Cortex of kidney (tissue), 1 donor: ENCODE measurements at places on chromosomes 11 and 22.

DNA sequence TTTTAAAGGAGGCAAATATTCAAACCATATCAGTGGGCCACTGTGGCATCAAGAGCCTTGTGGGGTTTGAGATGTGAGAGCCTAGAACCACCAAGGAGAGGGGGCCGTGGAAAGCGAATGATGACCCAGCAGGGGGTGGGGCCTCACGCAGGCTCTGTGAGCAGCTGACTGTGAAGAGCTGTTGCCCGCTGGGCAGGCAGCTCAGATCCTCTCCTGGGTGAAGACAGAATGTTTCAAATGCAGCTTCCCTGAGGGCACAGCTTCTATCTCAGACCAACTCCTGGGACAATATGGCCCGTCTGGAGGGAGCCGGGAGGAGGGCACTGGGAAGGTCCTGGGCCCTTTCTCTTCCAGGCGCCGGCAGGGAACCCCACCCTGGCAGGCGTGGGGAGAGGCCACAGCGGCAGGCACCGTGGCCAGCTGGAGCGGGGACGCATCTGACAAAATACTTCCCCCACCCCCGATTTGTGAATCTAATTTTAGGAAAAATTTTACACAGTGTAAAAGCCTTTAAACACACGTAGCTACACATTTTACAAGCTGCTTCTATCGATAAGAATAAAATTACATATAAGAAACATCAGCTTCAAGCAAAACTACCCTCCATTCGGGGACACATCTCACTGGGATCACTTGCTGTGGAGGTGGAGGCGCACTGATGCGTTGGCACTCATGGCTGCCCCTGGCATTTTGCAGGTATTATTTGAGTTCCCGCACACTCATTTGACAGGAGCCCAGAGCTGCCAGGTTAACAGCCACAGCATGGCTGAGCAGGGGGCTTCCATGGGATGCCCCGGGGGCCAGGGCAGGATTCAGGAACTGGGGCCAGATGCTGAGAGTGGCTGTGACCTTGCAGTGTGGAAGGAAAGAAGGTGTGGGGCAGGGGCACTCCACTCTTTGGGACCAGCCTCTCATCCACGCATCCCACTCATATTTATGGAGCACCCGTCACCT lies 40.3 kb downstream of the PARVG start:
- no peak for DNase-seq

- DNase-seq, result no peak
These were observed 45.9 kb upstream of the CTSC start for GRCh38 chr11:88383447-88383846.

DNA sequence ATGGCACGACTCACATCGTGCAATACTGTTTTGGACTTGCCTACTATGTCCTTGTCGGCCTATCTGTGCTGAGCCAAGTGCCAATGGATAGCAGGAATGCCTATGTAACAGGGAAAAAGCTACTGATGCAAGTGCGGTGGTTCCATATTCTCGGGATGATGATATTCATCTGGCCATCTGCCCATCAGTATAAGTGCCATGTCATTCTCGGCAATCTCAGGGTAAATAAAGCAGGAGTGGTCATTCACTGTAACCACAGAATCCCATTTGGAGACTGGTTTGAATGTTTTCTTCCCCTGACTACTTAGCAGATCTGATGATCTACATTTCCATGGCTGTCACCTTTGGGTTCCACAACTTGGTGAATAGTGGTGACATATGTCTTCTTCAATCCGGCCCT lies 20.1 kb downstream of the OOSP3 start:
- no peak for DNase-seq

- DNase-seq, result no peak
These were observed 709.7 kb downstream of the NTM start for GRCh38 chr11:132080127-132080526.

DNA sequence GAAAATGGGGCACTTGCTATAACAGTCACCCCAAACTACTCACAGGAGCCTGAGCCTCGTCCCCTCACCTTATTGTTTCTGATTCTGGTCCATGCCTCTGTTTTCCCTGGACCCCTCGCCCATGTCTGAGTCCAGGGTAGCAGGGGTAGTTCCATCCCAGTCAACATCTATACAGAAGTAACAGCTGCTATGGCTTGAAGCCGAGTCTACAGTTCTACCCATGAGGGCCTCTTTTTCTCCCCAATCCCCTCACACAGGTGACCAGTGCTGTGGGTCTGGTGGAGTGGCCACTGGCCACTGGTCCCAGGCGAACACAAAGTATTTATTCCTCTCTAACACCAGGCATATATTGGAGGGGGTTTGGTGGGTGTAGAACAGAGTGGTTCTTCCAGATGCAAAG lies 116.4 kb downstream of the ZNF280B start:
- DNase-seq, result no peak

DNA sequence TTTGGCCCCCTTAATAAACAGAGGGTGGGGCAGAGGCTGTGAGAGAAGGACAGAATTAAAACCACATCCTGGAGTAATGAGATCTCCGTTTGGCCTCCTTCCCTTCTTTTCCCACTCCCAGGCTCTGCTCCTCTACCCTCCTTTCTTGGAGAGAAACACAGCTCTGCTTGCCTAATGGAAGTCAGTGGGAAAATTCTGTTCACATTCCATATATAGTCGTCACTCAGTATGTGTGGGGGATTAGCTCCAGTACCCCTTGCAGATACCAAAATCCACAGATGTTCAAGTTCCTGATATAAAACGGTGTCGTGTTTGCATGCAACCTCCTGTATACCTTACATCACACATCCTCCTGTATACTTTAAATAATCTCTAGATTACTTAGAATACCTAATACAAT lies 37.6 kb upstream of the THY1 start:
- DNase-seq, result no peak

DNA sequence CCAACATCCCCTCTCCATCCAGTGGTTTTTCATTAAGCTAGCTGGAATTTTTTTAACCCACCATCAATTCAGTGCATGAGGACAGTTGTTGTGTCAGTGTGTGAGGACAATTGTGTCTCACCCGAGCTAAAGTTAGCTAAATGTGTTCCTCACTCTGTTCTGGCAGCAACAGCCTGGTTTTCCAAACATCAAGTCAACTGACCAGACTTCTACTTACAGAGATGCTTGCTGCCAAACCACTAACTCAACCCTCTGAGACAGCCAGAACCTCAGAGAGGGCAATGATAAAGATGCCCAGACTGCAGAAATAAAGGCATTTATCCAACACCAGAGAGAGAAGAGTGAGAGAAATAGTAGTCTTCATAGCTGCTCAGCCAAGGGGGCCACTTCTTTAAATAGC lies 6.7 kb downstream of the PAMR1 start:
- DNase-seq, result no peak

GRCh38 chr11:39725081-39725480 lies 1734.4 kb downstream of the LRRC4C start:
- DNase-seq, result no peak

- no peak for DNase-seq
These were observed 58.1 kb downstream of the PPFIA1 start for GRCh38 chr11:70328556-70328955.

- DNase-seq, result no peak
These were observed 312.5 kb upstream of the PDGFD start for GRCh38 chr11:104476454-104476853.

- DNase-seq, result no peak
These were observed 39.0 kb downstream of the RRAS2 start for GRCh38 chr11:14320020-14320419.

DNA sequence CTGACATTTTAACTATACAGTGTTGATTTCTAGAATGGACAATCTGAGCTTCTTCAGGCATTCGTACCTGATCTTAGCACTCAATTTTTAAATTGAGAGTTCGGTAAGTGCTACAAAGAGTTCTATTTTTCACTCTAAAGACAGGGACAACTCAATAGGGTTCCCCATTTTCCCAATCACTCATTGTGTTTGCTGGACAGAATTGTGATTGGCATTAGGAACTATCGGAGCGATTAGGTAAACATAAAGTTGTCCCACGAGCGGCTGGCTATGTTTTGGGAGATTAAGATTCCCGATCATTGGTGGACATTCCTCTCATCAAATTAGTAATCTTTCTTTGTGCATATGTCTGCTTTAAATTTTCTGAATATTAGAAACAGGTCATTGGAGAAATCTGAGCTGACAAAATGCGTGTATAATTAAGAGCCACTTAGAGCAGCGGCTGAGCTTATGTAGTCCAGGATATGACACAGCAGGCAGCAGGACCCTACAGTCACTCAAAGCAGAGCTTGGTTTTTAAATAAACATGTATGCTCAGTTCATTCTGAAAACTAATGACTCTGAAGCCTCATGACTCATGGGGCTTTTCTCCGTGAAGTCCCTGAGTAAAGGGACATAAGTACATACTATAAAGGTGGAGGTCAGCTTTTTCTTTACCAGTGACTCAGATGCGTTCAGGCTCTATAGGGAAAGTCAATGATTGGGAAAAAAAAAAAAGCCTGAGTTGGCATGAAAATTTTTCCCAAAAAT lies 109.4 kb downstream of the GRIA4 start:
- DNase-seq, result no peak

DNA sequence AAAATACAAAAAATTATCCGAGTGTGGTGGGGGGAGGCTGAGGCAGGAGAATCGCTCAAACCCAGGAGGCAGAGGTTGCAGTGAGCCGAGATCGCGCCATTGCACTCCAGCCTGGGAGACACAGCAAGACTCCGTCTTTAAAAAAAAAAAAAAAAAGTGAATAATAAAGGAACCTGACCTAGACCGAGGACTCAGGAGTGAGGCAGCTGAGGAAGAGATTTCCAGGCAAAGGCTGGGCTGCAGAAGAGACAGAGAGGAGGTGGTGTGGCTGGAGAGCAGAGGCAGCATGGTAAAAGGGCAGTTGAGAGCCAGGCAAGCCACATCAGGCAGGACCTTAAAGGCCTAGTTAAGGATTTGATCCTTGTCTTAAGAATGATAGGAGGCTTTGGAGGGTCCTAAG lies 28.4 kb upstream of the SMCO4 start:
- no peak for DNase-seq

GRCh38 chr11:8593455-8593854 lies 573 bp downstream of the STK33 start:
- DNase-seq, result no peak

GRCh38 chr11:111911563-111912401 lies at the start of gene CRYAB:
Gene CRYAB, minus strand, starts transcription at chr11:111911770. Its CDS starts 46 bp downstream, at chr11:111911724.
- DNase-seq, result peak; percentile 25

- DNase-seq, result no peak
These were observed 831.5 kb downstream of the TBC1D22A start for GRCh38 chr22:47593911-47594311.

DNA sequence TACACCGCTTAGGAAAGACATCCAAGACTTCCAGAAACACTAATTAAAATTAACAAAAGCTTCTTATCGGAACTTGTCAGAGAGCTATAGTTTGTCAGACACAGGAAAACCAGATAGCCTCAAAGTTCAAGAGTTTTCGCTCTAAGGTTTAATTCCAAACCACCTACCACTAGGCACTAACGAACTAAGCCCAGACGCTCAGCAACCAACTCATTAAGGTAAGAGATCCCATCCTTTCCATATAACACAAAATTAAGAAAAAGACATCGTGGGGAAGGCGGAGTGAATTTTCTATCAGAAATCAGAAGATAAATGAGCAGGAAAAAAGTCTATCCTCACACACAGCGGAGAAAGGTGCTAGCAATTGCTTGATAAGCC lies 382 bp downstream of the IMMP1L start:
- DNase-seq, result no peak

- no peak for DNase-seq
These were observed 131.6 kb upstream of the B3GAT1 start for GRCh38 chr11:134543645-134544044.

DNA sequence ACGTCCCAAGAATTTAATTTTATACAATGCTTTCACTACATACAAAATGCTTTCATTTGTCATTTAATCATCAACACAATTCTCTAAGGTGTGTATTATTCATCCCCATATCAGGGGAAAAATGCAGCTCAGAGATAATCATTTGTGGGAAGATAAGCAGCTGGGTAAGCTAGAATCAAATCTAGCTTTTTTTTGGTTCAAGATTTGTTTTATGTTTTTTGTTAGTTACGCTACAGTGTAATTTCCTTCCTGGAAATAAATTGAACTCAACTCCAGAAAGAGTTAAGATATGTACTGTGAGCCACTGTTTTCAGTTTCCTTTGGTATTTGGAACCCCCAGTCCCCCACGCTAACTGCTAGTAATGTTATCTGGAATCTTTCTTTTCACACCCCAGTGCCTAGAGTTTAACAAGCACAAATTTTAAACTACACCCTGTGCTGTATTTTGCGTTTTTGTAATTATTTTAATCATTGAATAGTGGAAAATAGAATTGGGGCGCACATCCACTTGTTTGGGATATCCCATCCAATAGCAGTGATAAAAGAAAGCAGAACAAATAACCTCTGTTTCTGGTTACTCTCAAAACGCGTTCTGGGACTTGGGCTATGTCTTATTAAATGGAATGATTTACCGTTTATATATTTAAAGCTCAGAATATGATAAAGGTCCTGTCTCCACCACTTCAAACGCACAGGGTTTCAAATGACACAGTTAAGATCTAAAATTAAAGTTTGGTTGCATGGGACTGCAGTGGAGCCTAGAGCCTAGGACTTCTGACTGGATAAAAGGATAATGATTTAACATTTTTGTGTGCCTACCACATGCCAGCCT lies 2.1 kb upstream of the HSPA8 start:
- no peak for DNase-seq

- DNase-seq, result no peak
These were observed 177.1 kb upstream of the B3GAT1 start for GRCh38 chr11:134589129-134589528.

GRCh38 chr11:117144477-117145392 lies 648 bp downstream of the PAFAH1B2 start:
- DNase-seq, result no peak

DNA sequence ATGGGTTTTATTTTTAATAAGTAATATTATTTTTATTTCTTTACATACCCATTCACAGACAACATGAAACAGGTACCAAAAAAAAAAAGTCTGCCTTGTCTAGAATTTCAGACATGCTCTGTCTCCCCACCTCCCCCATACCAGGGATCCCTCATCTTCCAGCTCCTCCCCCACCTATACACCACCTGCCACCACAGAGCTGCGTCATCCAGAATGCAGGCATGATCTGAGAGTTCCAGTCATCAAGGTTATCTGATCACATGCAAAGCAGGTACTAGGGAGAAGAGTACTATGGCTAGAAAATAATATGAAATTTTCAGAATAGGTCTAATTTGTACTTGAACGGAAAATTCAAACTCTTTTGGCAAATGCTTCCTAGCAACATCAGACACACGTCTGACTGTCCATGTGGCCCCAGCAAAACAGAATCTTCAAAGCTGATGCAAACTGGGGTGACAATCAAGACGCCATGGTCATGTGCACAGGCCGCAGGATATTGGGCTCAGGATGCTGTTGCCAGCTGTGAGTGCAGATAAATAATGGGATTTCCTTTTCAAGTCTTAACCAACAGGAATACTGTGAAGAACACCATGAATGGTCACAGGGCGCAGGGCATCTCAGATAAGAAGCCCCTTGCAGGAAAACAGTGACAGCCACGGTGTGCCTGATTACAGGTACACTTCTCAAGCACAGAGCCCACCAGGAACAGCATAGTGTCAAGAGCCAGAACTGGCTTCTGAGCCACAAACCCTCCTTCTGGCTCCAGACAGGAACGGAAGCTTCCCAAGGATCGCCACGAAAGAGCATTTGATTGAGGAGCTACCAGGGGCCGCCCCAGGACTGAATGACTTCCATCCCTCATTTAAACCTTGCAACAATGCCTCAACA lies 169.5 kb downstream of the EFCAB6 start:
- no peak for DNase-seq
